ENCODE measurements at places on chromosomes 1 and 21.

GRCh38 chr1:208425096-208425495, 180.9 kb upstream of the PLXNA2 start:
- DNase-seq = no peak

DNA sequence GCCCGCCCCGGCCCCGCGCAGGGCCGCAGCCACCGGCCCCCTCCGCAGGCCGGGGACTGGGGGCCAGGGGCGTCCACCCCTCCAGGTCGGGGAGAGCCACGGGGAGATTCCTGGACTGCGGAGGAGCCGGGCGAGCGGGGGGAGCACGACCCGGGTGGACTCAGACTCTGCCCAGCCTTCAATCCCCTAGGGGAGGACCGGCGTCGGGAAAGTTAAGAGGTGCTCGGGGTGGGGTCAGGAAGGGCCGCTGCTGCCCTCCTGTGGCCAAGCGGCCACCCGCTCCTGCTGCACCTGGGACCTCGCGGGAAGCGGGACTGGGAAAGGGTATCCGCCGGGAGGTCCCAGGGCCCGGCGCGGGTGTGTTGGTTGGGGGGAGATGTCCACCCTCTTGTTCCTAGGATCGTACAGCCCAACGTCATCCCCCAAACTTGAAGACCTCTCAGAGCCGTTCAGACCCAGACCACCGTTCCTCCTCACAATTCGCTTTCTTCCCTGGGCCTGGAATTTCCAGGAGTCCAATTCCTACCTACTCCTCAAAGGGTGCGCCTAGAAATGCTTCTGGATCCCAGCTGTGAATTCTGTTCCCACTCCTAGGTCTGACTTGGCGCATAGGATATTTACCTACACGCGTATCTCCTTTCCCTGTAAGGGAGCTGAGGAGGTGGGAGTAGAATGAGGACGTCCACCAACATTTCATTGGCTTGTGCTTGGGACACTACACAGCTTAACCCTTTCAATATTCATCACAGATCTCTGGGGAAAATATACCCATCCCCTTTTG, 484 bp upstream of the RHOC start:
- peak; percentile 80 for DNase-seq

DNA sequence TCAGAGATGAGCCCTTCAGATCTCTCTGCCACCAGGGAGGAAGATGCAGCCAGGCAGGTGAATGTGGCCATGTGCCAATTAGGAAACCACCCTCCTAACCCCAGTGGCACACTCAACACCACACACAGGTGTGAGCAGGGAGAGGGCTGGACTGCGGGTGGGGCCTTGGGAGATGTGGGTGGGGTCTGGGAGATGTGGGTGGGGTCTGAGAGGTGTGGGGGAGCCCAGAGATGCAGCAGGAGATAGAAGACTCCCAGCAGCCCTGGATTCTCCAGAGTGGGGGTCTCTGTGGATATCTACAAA, 43.2 kb upstream of the COL6A1 start:
- DNase-seq = no peak

DNA sequence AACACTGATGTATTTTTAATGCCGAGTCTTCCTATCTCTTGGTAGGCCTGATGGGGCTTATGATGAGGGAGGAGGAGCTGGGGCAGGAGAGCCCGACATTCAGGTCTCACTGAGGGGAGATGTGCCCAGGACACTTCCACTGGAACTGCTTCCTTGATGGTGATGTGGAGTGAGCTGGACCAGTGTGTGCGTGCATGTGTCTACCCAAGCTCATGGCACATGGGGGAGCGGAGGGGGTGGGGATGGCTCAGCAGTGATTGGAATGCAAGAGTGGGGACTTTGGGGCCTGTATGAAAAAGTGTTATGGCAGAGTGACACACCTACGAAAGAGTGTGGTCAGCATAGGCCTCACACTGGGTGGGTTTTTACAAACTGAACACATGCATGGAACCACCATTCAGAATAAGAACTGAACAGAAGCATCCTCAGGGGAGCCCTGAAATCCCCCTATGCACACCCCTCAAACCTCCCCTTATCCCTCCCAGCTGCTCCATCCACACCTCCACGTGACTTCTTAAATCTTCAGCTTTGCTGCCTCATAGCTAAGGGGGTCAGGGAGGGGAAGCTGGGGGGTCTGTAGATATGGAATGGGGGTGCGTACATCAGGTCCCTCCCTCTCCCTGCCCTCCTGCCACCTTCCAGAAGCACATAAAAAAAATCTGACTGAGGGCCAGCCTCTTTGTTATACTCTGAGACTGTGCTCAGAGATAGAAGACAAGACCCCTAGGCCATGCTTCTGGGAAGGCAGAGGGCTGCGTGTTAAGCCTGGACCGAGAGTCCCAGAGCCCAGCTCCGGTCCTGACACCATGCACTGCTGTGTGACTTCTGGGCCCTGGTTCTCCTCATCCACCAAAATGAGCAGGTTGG, 11.6 kb downstream of the IL6R start:
- DNase-seq = no peak

GRCh38 chr1:155650231-155650757, 38.3 kb downstream of the YY1AP1 start:
- no peak for DNase-seq

GRCh38 chr1:74340656-74341055, 105.5 kb downstream of the TNNI3K start:
- DNase-seq = no peak
